ENCODE measurements at places on chromosomes 5 and 9. TPM values are rescaled to one million over a fixed set of nuclear protein-coding genes. Genes with fewer than 3 reads are reported as not detected.

DNA sequence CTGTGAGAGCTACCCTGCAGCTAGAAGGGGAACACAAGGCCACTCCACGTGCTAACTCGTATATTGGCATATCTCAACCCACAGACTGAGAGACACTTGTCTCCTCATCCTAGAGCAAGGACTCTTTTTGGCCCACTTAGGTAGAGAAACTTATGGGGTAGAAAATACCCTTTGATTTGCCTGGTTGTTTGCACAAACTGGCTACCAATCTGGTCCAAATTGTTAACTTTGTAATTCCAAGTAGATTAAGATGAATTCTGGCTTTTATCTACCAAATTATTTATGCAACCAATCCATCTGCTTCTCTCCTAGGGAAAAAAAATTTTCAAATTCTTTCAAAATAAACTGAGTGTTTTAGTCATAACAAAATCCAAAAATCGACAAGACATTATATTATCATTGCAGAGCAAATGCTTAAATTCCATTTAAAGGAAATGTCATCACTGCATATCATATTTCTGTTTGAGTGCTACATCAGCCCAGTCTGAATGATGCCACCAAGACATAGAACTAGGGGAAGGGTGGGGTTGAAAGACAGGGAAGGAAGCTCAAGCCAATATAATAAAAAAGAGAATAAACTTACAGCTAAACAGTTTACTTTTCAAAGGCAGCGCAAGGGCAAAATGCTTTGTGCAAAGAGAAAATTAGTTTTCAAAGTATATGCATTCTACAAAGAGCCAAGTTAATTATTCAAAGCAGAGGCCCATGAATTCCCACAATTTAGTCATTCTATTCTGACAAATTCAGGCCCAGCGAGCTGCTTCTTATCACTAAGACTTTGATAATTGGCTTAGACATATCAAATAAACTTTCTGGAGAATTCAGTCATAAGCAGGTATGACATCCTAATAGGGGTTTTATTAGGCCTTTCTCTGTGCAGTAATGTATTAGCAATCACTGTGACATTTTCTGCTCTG lies 198.0 kb downstream of the CAAP1 start:
- no peak for DNase-seq
- no peak overlapping the region for H3K4me3 ChIP-seq
- H3K27me3 ChIP-seq = no peaks in the 10 kb centered on the region
- no peak overlapping the region for H3K27ac ChIP-seq
- no peaks in the 10 kb centered on the region for H3K4me1 ChIP-seq
- no peaks in the 10 kb centered on the region for H3K36me3 ChIP-seq

GRCh38 chr9:13432904-13433303 lies 153.4 kb upstream of the MPDZ start:
- no peaks in the 10 kb centered on the region for H3K36me3 ChIP-seq
- H3K27ac ChIP-seq = no peak overlapping the region
- H3K4me3 ChIP-seq = no peak overlapping the region
- H3K27me3 ChIP-seq = no peaks in the 10 kb centered on the region

DNA sequence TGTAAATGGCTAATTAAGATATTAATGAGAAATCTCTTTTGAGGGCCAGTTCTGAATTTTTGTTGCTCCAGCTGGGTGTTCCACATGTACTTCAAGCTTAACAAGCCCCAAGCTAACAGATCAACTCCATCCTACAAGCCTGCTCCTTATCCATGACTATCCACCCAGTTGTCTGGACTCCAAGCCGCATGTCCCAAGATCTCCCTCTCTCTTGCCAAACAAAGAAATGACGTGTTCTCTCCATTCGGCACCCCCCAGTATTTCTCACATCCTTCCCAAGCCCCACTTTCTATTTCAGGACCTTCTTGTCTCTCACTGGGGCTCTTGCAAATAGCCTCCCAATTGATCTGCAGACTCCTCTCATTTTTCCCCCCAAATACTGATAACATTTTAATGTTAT lies 15.8 kb upstream of the PTPN3 start:
- no peak overlapping the region for H3K27ac ChIP-seq
- no peaks in the 10 kb centered on the region for H3K27me3 ChIP-seq
- no peaks in the 10 kb centered on the region for H3K36me3 ChIP-seq
- H3K4me1 ChIP-seq = peaks cover 5% of the 10 kb centered on the region
- DNase-seq = no peak
- H3K4me3 ChIP-seq = no peak overlapping the region

DNA sequence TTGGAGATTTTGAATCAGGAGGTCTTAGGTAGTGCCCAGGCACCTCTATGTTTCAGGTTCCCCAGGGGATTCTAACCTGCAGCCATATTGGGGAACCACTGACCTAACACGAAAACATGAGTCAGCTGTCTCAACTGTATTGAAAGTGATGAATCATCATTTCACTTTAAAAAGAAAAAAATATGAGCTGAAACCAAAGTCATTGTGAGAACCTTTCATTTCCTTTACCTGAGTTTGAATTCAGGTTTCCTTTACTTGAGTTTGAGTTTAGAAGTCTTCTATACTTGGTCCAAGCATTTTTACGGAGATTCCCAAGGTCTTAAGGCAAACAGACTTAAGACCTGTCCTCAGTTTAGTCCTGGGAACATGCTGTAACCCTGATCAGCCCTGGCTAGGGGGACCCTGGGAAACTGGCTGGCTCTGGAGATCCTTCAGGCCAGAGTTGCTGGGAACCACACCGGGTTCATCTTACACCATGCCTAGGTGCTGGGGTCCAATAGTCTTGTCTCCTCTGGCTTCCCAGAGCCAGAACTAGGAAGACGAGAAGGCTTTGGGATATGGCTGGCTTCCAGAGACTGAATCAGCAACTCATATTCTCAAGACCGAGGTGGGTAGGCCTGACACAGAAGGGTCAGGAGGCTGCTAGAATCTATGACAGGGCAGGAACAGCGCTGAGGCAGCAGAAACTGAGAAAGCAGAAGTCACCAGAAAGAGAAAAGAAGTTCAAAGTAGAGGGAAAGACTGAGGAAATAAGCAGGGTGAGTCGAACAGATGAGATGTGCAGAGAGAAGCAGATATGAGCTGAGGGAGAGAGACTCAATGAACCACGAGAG lies 16.4 kb upstream of the PDCD1LG2 start:
- peak overlapping the region; percentile 94 for H3K27ac ChIP-seq
- H3K4me3 ChIP-seq = peak overlapping the region; percentile 33
- H3K4me1 ChIP-seq = peaks cover 17% of the 10 kb centered on the region
- H3K27me3 ChIP-seq = no peaks in the 10 kb centered on the region
- peak; percentile 61 for DNase-seq

DNA sequence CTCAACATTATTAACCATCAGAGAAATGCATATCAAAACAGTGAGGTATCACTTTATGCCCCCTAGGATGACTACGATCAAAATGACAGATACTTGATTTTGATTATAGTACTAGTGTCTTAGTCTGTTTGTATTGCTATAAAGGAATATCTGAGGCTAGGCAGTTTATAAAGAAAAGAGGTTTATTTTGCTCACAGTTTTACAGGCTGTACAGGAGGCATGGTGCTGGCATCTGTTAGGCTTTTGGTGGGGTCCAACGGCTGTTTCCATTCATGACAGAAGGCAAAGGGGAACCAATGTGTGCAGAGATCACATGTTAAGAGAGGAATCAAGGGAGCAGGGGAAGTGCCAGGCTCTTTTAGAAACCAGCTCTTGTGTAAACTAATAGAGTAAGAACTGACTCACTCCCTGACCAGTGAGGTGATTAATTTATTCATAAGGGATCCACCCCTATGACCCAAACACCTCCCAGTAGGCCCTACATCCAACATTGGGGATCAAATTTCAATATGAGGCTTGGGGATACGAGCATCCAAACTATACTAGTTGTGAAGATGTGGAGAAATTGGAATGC lies 16.0 kb upstream of the AFF4 start:
- H3K4me1 ChIP-seq = peaks cover 5% of the 10 kb centered on the region
- no peak overlapping the region for H3K27ac ChIP-seq
- no peaks in the 10 kb centered on the region for H3K27me3 ChIP-seq

DNA sequence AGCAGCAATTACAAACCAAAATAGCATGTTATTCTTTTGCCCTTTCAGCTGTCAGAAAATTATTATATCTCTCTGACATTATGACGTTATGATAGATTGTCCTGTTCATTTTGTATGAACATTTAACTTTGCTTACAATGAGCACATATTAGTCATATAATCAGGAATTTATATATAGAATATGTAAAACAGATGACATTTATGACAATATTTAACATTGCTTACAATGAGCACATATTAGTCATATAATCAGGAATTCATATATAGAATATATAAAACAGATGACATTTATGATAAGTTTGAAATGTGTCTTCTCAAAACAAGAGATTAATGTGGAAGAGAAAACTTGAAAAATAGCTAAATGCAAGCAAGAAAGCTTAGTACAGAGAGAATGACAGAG lies 1180.2 kb downstream of the CDH12 start:
- DNase-seq = no peak
- H3K36me3 ChIP-seq = no peaks in the 10 kb centered on the region
- H3K27me3 ChIP-seq = no peaks in the 10 kb centered on the region
- H3K4me3 ChIP-seq = no peak overlapping the region
- H3K4me1 ChIP-seq = no peaks in the 10 kb centered on the region
- no peak overlapping the region for H3K27ac ChIP-seq

DNA sequence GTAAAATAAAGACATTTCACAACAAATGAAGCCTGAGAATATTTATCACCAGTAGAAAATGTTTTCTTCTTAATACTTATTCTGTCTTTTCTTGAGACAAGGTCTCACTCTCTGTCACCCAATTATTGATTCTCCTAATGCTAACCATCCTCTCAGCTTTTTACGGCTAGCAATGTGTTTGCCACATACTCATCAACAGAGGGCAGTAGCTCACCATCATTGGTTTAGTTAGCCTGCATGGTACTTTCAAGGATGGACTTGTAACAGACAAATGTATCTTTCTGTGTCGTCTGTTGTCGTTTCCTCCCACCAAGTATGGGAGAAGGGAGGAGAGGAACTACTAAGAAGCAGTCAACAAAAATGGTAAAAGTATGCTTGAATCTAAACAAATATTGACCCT lies 5.9 kb upstream of the ACO1 start:
- peak; percentile 55 for DNase-seq
- no peak overlapping the region for H3K4me3 ChIP-seq
- H3K27me3 ChIP-seq = peaks cover 9% of the 10 kb centered on the region
- no peaks in the 10 kb centered on the region for H3K36me3 ChIP-seq
- H3K4me1 ChIP-seq = no peaks in the 10 kb centered on the region

DNA sequence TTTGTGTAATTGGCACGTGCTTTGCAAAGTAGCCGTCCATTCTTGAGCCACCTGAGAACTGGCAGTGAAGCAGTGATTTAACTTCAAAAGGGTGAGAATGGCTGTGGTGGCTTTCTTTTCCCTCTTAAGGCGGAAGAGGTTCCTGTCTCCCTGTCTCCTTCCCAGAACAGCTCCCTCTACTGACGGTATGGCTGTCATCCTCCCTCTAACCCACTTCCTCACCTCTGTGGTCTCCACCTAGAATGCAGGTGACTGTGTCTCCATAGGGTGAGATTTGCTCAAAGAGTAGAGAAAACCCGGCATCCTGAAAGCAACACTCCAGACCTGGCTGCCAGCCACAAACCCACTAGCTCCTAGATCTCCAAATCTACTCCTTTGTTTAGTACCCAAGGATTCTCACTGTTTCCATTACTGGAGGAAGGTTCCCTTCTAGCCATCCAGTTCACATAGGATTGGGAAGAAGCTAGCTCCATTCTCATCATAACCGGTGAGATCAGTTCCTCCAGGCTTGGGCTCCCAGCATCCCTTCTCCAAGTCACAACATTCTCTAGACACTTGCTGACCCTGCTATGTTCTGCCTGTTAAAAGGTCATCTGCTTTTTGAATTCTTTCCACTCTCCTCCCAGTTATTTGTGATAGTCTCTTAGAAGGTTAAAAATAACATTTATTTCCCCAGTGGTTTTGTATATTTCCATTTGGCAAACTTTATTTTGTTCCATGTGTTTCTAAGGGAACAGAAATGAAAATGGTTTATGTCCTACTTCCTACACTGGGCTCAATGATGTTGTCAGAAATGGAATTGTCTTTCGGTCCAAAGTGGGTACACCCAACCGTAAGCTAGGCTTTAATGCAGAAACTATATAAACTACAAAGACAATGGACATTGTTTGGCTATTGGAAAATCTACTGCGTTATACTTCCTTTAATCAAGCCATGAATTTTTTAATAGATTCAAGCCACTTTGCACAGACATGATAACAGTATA lies 269.4 kb downstream of the CWC27 start:
- no peak for DNase-seq
- H3K4me1 ChIP-seq = peaks cover 21% of the 10 kb centered on the region
- no peaks in the 10 kb centered on the region for H3K27me3 ChIP-seq
- no peaks in the 10 kb centered on the region for H3K36me3 ChIP-seq
- no peak overlapping the region for H3K27ac ChIP-seq

DNA sequence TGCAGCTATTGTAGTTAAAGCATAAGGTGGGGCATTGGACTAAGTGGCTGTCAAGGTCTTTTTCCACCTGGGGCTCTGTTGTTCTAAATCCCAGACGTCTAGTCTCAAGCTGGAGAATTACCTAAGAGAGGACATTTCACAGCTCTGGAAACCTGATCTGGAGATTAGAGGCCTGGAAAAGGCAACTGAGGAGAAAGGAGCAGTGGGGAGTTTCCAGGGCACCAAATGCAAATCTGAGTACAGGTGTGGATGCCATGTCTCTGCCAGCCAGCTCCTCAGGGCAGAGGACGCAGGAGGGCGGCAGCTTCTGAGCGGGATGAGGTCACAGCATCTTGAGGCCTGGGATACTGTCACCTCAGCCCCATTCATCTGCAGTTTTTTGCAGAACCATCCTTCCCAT lies 65.2 kb downstream of the PPARGC1B start:
- H3K4me1 ChIP-seq = peaks cover 11% of the 10 kb centered on the region
- no peaks in the 10 kb centered on the region for H3K27me3 ChIP-seq
- H3K4me3 ChIP-seq = no peak overlapping the region
- DNase-seq = no peak
- no peak overlapping the region for H3K27ac ChIP-seq
- H3K36me3 ChIP-seq = no peaks in the 10 kb centered on the region

DNA sequence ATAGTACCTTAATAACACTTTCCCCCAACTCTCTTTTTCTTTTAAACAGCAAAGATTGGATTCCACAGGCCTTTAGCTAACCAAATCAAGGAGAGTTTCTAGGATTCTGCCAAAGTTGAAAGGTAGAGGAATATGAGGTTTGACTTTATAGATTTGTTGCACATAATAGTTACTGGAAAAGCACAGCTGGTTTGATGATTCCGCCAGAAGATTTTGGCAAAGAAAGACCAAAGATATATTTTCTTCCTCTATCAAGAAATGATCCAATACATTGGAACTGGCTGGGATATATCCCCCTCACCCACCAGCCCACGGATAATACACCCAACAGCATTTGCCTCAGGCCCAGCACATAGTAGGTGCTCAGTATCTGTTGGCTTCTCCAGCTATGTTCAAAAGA lies 289.8 kb downstream of the EBF1 start:
- H3K27ac ChIP-seq = no peak overlapping the region
- H3K27me3 ChIP-seq = no peaks in the 10 kb centered on the region
- no peaks in the 10 kb centered on the region for H3K36me3 ChIP-seq

- no peak overlapping the region for H3K27ac ChIP-seq
- H3K27me3 ChIP-seq = no peaks in the 10 kb centered on the region
- H3K36me3 ChIP-seq = no peaks in the 10 kb centered on the region
- DNase-seq = no peak
Observed at GRCh38 chr9:77495834-77496671, 152.1 kb downstream of the GNA14 start.

GRCh38 chr9:76691517-76692313 lies 72.5 kb upstream of the PCA3 start:
- H3K4me3 ChIP-seq = no peak overlapping the region
- H3K27ac ChIP-seq = no peak overlapping the region
- peaks cover 7% of the 10 kb centered on the region for H3K27me3 ChIP-seq
- no peak for DNase-seq

FBXW11 gene
- 36.5 TPM for polyA plus RNA-seq

PCDHB11 gene
- not detected for polyA plus RNA-seq

SCGB3A2 gene
- polyA plus RNA-seq = not detected

TMEM252 gene
- not detected for polyA plus RNA-seq

PTGDS gene
- not detected for polyA plus RNA-seq

Measured in keratinocyte (primary cell).